ENCODE measurements at places on chromosomes 16 and 17. TPM values are rescaled to one million over a fixed set of nuclear protein-coding genes. Genes with fewer than 3 reads are reported as not detected.

- H3K27me3 ChIP-seq: peaks cover 32% of the 10 kb centered on the region
- H3K36me3 ChIP-seq: no peaks in the 10 kb centered on the region
- H3K4me1 ChIP-seq: no peaks in the 10 kb centered on the region
- DNase-seq: no peak
- H3K27ac ChIP-seq: no peak overlapping the region
- peak overlapping the region; percentile 87 for H3K4me3 ChIP-seq
Observed at GRCh38 chr17:19579867-19580565, 46.4 kb downstream of the SLC47A1 start.

DNA sequence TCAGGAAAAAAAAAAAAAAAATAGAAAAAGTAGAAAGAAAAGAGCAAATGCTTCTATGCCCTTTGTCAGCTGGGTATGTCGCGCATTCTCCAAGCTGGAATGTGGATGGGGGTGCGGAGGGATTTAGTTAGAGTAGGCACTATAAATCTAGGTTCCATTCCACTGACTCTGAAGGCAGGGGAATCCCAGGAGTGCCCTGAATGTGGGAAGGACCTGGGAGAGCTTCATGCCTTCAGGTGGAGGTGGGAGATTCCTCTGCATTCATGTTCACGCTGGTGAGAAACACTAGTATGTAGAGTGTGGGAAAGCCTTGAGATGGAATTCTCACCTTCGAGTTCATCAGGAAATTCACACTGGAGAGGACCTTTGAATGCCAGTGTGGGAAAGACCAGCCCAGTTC is 12.4 kb downstream of the ZNF232 start:
- H3K36me3 ChIP-seq: peaks cover 7% of the 10 kb centered on the region
- H3K27ac ChIP-seq: no peak overlapping the region
- no peak overlapping the region for H3K4me3 ChIP-seq
- DNase-seq: no peak
- no peaks in the 10 kb centered on the region for H3K4me1 ChIP-seq

The DNAH17 gene
- 0.33 TPM for total RNA-seq

DNA sequence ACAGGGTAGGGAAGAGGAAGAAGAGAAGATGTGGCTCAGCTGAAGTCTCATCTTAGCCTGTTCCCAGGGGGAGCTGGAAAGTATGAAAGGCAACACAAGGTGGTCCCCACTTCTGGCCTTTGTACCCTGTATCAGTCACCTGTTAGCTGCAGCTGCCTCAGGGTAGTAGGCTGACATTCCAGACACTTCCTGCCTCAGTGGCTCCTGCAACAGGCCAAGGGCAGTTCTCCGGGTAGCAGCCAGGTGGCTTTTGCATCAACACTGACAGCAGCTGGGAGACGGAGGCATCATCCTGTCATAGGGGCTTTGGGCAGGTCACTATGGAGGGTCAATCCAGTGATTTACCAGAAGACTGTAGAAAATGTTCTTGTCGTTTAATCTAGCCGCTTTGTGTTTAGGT is 124.0 kb downstream of the RGS9 start:
- no peaks in the 10 kb centered on the region for H3K36me3 ChIP-seq
- DNase-seq: peak; percentile 25
- H3K27ac ChIP-seq: no peak overlapping the region
- H3K4me3 ChIP-seq: no peak overlapping the region
- H3K4me1 ChIP-seq: peaks cover 26% of the 10 kb centered on the region

DNA sequence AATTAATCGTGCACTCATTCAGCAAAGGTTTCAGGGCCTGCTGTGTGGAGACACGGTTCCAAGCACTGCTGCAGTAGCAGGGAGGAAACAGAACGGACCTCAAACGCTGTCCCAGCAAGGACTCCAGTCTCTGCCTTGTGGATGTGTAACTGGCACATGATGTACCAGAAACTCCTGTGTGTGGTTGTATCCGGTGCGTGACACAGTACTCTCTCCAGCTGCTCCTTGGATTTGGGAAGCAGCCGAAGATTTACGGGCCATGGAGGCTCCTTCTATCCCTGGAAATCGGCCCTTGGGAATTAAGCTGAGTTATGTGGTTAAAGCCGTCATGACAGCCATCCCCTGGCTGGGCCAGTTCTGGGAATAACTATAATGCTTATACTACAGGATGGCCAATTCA is 8.5 kb upstream of the ANKRD11 start:
- H3K4me1 ChIP-seq: peaks cover 9% of the 10 kb centered on the region
- H3K27me3 ChIP-seq: no peaks in the 10 kb centered on the region

DNA sequence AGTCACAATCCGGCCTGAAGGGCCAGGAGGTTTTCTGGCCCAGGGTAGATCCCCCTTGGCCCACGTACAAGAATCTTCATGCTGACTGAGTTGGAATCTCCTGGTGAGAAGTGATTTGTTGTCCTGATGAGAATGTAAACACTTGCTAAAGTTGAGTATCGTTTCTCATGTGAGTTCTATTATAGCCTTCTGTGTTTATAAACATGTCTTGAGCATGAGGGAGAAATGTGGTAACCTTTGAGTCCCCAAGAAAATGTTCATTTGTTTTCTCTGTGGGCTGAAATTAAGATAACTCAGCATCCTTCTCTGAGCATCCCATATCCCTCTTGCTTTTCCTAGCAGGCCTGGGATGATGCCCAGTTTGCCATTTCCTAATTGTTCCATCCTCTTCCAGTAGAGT is 204.8 kb downstream of the FTO start:
- DNase-seq: no peak
- H3K27ac ChIP-seq: no peak overlapping the region
- H3K36me3 ChIP-seq: peaks cover 4% of the 10 kb centered on the region
- no peaks in the 10 kb centered on the region for H3K27me3 ChIP-seq
- no peaks in the 10 kb centered on the region for H3K4me1 ChIP-seq

DNA sequence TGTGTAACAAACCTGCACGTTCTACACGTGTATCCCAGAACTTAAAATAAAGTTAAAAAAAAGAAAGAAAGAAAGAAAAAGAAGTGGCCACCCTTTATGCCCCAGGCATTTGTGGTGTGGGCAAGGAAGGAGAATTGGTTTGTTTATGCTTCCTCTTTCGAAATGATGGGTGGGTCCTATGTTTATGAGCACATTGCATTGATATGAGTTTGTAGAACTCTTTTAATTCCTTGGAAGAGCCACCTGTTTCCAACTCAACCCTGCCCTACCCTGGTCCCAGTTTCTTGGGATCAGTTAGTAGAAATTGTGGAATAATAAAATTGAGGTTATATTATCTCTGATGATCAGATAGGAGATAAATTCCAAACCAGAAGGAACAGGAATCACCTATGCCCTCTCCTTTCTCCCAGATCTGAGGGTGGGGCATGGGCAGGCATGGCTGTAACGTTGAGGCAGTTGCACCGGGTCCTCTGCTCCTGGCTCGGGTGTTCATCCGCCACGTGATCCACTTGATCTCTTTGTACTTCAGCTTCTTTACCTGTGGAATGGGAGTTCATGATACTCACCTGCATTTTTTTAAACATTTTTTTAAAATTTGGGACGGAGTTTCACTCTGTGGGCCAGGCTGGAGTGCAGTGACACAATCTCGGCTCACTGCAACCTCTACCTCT is 15.9 kb downstream of the CHAD start:
- peaks cover 12% of the 10 kb centered on the region for H3K36me3 ChIP-seq
- no peaks in the 10 kb centered on the region for H3K27me3 ChIP-seq
- DNase-seq: no peak
- H3K4me3 ChIP-seq: no peak overlapping the region
- no peak overlapping the region for H3K27ac ChIP-seq

- H3K4me1 ChIP-seq: no peaks in the 10 kb centered on the region
- no peak overlapping the region for H3K27ac ChIP-seq
- no peak overlapping the region for H3K4me3 ChIP-seq
- DNase-seq: no peak
- peaks cover 3% of the 10 kb centered on the region for H3K36me3 ChIP-seq
Observed at GRCh38 chr17:73249700-73250099, 12.0 kb downstream of the CPSF4L start.

DNA sequence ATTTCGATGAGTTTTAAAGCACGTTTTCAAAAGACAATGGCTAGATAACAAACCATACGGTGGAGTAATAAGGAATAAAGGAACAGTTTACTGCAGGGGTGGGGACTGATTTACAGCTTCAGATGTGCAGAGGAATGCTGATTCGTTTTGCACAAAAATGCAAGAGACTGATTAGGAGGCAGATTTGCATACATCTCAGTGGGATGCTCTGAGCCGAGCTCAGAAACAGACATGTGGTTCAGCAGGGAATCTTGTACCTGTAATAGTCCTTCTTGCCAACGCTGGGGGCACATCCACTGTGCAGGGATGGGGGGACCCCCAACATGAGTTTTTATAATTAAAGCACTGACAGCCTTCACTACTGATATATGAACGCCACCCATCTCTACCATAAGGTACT is 308.0 kb downstream of the GRIN2A start:
- no peaks in the 10 kb centered on the region for H3K36me3 ChIP-seq
- no peak overlapping the region for H3K27ac ChIP-seq
- no peak for DNase-seq
- H3K4me1 ChIP-seq: no peaks in the 10 kb centered on the region

The CTF1 gene
- total RNA-seq: 2.5 TPM

DNA sequence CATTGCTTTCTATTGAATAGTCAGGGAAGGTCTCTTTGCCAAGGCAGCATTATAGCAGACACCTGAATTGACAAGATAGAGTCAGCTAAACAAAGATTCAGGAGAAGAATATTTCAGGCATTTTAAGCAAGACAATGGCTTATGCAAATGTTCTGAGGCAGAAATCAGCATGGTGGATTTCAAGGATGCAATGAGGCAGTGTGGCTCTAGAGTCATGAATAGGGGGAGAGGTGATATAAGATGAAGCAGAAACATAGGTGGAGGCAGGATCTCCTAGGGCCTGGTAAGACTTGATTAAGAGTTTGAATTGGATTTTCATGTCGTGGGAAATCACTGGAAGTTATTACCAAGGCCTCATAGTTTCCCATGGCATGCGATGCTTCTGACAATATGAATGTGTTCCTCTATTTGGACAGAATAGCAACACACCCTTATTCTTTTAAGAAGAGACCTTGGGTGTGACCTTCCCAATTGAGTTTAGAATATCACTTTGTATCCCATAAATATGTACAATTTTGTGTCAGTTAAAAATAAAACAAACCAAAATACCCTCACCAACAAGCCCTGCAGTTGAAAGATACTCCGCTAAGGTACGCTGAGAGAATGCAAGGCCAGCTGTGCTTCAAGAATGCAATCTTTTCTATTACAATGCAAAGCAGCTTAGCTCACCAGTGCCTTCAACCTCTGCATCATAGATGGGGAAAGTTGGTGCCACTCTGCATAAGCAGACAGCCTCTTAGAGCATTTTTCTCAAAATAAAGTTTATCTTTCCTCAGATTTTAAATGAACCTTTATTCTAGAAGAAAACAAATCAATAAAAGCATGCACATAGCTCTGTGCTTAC is 139.6 kb upstream of the SALL1 start:
- H3K27ac ChIP-seq: no peak overlapping the region
- DNase-seq: no peak
- no peaks in the 10 kb centered on the region for H3K4me1 ChIP-seq
- H3K27me3 ChIP-seq: peaks cover 2% of the 10 kb centered on the region

- peak overlapping the region; percentile 15 for H3K27ac ChIP-seq
- peaks cover 31% of the 10 kb centered on the region for H3K4me1 ChIP-seq
- no peaks in the 10 kb centered on the region for H3K36me3 ChIP-seq
- DNase-seq: no peak
Observed at GRCh38 chr17:76644995-76645394, 1.4 kb upstream of the ST6GALNAC1 start.

The DPEP1 gene
- total RNA-seq: 13.4 TPM

The KRT9 gene
- 0.85 TPM for total RNA-seq

GRCh38 chr17:42313773-42314566 is 25.7 kb downstream of the STAT5A start:
- H3K36me3 ChIP-seq: peaks cover 16% of the 10 kb centered on the region
- no peak for DNase-seq
- H3K27ac ChIP-seq: no peak overlapping the region
- no peak overlapping the region for H3K4me3 ChIP-seq
- peaks cover 28% of the 10 kb centered on the region for H3K4me1 ChIP-seq

The OR3A3 gene
- not detected for total RNA-seq

DNA sequence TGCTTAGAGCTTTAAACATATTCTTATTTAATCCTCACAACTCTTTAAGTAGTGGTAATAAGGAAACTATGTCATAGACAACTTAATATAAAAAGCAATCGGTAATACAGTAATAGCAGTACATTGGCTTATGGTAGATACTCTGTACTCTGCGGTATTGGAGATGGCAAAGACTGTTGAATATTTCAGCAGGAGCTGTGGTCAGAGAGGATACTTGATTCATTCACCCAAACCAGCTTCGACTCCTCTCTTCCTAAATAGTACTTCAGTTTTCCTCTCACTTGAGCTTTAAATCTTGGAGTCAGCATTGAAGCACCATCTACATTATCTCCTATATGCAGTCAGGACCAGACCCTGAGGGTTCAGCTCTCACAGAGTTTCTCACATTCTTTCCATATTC is 169.3 kb downstream of the CYB561 start:
- H3K36me3 ChIP-seq: peaks cover 25% of the 10 kb centered on the region
- H3K4me1 ChIP-seq: peaks cover 11% of the 10 kb centered on the region
- no peak overlapping the region for H3K27ac ChIP-seq
- no peaks in the 10 kb centered on the region for H3K27me3 ChIP-seq
- DNase-seq: no peak

GRCh38 chr16:71347146-71347545 is 11.4 kb upstream of the CALB2 start:
- peaks cover 30% of the 10 kb centered on the region for H3K27me3 ChIP-seq
- H3K4me1 ChIP-seq: peaks cover 5% of the 10 kb centered on the region
- no peak overlapping the region for H3K4me3 ChIP-seq
- H3K36me3 ChIP-seq: no peaks in the 10 kb centered on the region
- H3K27ac ChIP-seq: no peak overlapping the region

The CEMP1 gene
- total RNA-seq: 0.74 TPM

The KRTAP9-2 gene
- total RNA-seq: not detected

- H3K27ac ChIP-seq: no peak overlapping the region
- H3K27me3 ChIP-seq: peaks cover 6% of the 10 kb centered on the region
- H3K4me1 ChIP-seq: peaks cover 4% of the 10 kb centered on the region
- peak; percentile 64 for DNase-seq
- H3K36me3 ChIP-seq: no peaks in the 10 kb centered on the region
Observed at GRCh38 chr16:29231244-29231643, 175.3 kb downstream of the NPIPB11 start.

The FOXL1 gene
- total RNA-seq: 1.5 TPM

The CTU2 gene
- 27.1 TPM for total RNA-seq

- no peak for DNase-seq
- H3K4me1 ChIP-seq: no peaks in the 10 kb centered on the region
- no peaks in the 10 kb centered on the region for H3K36me3 ChIP-seq
- peaks cover 29% of the 10 kb centered on the region for H3K27me3 ChIP-seq
Observed at GRCh38 chr16:22727285-22728166, 86.4 kb upstream of the HS3ST2 start.

DNA sequence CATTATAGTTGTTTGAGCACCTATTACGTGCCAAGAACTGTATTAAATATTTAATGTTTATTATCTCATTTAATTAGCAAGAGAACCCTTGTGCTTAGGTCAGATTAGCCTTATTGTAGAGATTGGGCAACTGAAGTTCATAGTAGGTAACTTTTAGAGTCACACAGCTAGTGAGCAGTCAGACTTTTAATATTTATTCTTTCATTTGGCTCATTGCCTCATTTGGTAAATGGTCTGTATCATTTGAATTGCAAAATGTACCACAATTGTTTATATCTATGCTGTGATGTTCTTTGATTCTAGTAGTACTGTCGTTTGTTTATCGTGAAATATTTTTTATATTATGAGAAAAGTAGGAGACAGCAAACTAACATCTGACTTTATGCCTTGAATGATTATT is 7.6 kb downstream of the CLTC start:
- peaks cover 18% of the 10 kb centered on the region for H3K36me3 ChIP-seq
- no peaks in the 10 kb centered on the region for H3K27me3 ChIP-seq
- peaks cover 16% of the 10 kb centered on the region for H3K4me1 ChIP-seq
- no peak for DNase-seq
- no peak overlapping the region for H3K4me3 ChIP-seq
- no peak overlapping the region for H3K27ac ChIP-seq
